Activated T-helper 1 cell treated with anti-CD3 and anti-CD28 coated beads, Interleukin-12 subunit alpha, Interleukin-12 subunit beta, Interleukin-2, Interleukin-4 antibody, amounts not matched to agents 30 ng/mL and 10 ng/mL and 1 ng/mL, durations not matched to agents 14 hours and 24 hours and 36 hours (primary cell): ENCODE measurements at places on chromosomes 3 and 15.
A peak's percentile ranks its signal among the peaks of the same experiment; 100 is the strongest.

GRCh38 chr3:128383316-128384235, 83.1 kb downstream of the DNAJB8 start:
- no peaks in the 10 kb centered on the region for H3K27me3 ChIP-seq
- no peak overlapping the region for H3K27ac ChIP-seq
- no peaks in the 10 kb centered on the region for H3K36me3 ChIP-seq

DNA sequence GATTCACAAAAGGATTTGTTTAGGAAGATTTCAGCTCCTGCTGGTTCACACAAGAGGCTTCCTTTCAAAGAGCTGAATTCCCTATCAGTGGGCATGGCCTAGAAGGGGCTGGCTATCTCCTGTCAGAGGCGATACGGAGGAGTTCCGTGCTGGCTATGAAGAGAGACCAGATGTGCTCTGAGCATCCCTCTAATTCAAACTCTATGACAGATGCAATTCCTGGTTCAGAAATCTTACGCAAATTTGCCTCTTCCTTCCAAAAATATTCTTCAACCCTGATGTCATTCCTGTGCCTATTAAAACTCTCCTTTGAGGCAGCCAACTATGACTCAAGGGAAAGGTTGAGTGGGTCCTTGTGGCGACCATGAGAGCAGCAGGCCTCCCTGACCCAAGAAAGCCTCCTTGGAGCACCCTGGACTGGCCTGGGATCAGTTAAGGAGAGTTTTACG, 139.3 kb upstream of the HES1 start:
- no peak overlapping the region for H3K4me3 ChIP-seq
- H3K27ac ChIP-seq = no peak overlapping the region
- no peak for DNase-seq
- peaks cover 35% of the 10 kb centered on the region for H3K27me3 ChIP-seq
- no peaks in the 10 kb centered on the region for H3K36me3 ChIP-seq

DNA sequence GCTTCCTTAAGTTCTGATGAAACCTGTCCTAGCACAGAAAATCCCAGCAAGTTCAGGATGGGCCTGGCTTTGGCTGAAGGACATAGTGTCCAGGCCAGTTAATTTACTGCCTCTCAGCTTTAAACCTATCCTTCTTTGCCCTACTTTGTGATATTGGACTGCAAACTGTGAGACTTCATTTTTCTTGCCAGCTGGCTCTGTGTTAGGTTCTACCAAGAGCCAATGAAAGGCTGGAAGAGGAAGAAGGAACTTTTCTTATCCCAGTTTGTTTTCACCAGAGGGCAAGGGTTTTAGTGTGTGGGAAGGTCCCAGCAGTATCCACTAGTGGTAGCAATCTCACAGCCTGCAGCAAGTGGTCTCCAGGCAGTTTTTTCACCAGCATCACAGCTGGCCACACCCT, 18.2 kb downstream of the DCUN1D1 start:
- H3K27ac ChIP-seq = no peak overlapping the region
- no peak for DNase-seq
- H3K4me1 ChIP-seq = peaks cover 28% of the 10 kb centered on the region
- H3K36me3 ChIP-seq = peaks cover 18% of the 10 kb centered on the region
- no peaks in the 10 kb centered on the region for H3K27me3 ChIP-seq
- H3K4me3 ChIP-seq = no peak overlapping the region

DNA sequence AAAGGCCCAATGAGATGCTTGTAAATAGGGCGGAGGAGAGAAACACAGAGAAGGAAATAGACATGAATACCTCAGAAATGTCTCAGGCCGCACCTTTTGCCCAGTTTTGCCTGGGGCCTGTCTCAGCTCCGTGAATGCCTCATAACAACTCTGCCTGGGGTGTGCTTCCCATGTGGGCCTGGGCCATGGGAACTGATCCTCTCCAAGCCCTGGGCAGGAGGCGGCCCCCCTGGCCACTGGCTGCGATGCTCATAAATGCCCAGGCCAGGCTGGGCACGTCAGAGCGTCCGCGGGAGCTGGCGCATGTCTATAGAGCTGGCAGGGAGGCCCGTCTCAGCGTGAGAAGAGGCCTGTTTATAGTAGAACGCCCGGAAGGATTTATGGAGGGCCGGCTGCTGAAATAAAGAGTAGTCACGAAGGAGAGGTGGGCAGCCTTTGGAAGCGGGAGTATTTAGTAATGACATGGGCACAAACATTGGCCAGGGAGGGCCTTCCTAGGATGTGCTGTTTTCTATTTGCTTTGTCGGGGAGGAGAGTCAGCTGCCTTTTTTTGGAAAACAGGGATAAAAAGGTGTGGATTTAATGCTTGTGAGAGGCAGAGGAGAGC, 85.9 kb upstream of the IGF1R start:
- no peaks in the 10 kb centered on the region for H3K36me3 ChIP-seq
- H3K4me1 ChIP-seq = no peaks in the 10 kb centered on the region
- DNase-seq = no peak
- no peak overlapping the region for H3K27ac ChIP-seq
- no peak overlapping the region for H3K4me3 ChIP-seq

GRCh38 chr3:63387568-63387967, 109.5 kb downstream of the SYNPR start:
- H3K36me3 ChIP-seq = no peaks in the 10 kb centered on the region
- no peak overlapping the region for H3K27ac ChIP-seq

DNA sequence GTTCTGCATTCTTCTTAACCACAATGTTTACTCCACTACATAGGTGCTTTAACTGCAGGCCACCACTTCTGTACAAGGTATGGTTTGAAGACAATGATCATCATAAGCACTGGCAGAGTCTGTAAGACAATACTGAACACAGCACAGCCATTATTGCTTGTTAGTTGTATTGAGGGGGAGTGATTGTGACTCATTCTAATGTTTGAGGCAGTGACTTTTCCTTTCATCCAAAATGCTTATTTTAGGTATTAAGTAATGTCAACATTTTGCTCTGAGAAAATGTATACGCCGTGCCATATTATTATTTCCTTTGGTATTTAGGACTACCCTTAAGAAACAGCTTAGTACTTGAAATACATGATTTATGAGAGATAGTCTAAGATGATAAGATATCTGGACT, 618.2 kb upstream of the ZNF717 start:
- no peak for DNase-seq
- H3K27ac ChIP-seq = no peak overlapping the region
- H3K36me3 ChIP-seq = no peaks in the 10 kb centered on the region
- H3K4me1 ChIP-seq = no peaks in the 10 kb centered on the region

- no peaks in the 10 kb centered on the region for H3K36me3 ChIP-seq
- DNase-seq = no peak
- no peaks in the 10 kb centered on the region for H3K4me1 ChIP-seq
- H3K27ac ChIP-seq = no peak overlapping the region
These were observed 53.4 kb downstream of the PDZRN3 start for GRCh38 chr3:73571238-73571794.

DNA sequence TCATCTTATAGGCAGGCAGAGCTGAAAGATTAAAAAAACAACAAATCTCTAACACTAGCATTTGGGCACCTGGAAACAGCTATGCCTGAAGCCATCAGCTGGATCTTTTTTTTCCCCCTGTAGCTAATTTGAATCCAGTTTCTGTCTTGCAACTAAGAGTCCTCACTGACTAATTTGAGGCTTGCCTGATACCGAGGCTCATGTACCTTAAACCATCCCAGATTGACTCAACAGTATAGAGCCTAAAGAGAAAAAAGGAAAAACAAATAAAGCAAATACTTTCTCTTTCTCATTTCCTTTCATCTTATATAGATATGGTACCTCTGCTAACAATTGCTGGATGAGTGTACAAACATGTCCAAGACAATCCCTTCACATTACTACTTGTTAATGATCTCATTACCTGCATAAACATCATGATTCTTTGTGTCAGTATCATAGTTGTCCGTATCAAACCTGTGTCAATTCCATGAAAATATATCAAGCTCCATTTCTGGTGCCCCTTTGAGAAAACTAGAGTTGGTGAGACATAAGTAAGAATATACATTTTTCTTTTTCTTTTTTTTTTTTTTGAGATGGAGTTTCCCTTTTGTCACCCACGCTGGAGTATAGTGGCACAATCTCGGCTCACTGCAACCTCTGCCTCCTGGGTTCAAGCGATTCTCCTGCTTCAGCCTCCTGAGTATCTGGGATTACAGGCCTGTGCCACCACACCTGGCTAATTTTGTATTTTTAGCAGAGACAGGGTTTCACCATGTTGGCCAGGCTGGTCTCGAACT, 43.1 kb downstream of the BHLHE40 start:
- H3K27me3 ChIP-seq = no peaks in the 10 kb centered on the region
- H3K36me3 ChIP-seq = no peaks in the 10 kb centered on the region
- H3K27ac ChIP-seq = peak overlapping the region; percentile 73

DNA sequence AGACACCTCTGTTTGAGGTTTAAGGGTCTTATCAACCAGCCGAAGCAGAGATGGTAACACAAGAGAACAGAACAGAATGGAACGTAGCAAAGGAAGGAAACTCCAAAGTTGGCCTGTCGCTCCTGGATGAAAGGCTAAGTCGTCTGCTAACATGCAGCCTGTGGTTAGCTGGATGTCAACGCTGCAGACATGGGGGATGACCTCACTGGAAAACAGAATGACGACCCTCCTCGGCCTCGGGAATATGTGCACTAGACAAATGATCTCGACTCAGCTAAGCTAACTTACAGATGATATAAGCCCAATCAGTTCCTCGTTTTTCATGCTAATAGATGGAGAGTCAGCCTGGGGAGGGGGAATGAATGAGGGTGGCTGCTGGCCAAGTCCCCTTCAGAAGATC, 177.8 kb upstream of the LRTM1 start:
- H3K4me1 ChIP-seq = no peaks in the 10 kb centered on the region
- H3K36me3 ChIP-seq = no peaks in the 10 kb centered on the region
- DNase-seq = no peak
- H3K4me3 ChIP-seq = no peak overlapping the region

- H3K4me3 ChIP-seq = no peak overlapping the region
- no peak overlapping the region for H3K27ac ChIP-seq
- DNase-seq = no peak
- H3K36me3 ChIP-seq = peaks cover 2% of the 10 kb centered on the region
- H3K4me1 ChIP-seq = no peaks in the 10 kb centered on the region
- no peaks in the 10 kb centered on the region for H3K27me3 ChIP-seq
These were observed 102.0 kb downstream of the IL12A start for GRCh38 chr3:160090653-160091052.

DNA sequence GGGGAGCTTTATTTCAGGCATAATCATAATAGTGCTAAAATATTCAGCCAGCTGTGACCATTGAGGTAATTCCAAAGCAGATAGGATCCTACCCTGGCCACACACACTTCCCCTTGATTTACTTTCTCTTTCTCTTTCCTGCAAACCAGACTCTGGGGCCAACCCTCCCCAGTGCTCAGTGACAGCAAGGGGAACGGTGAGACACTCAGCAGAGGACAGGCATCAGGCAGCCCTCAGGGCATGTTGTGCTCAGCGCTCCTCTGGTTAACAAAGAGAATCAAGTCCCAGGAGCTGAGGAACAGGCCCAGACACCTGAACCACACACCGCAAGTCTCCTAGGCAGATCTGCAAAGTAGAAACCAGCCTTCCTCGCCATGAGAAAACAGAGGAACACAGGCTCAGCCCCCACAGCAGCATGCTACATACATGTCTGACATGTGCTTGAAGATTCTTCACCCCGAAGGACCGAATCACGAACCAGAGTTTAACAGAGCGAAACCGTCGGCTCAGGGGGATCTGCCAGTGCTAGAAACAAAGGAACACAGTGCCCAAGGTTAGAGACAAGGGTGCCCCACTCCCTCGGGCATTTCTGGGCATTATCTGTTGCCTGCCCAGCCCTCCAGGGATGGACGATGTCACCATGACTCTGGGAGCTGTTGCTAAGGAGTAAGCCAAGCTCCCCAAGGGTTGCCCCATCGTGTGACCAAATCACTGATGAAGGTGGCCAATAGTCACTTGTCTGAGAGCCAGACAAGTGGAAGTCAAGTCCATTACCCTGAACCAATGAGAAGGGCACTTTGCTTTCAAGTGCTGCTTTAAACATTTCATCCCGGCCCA, 17.5 kb downstream of the HDC start:
- H3K4me1 ChIP-seq = peaks cover 65% of the 10 kb centered on the region
- H3K27me3 ChIP-seq = no peaks in the 10 kb centered on the region
- DNase-seq = peak; percentile 59
- peak overlapping the region; percentile 67 for H3K4me3 ChIP-seq
- H3K36me3 ChIP-seq = peaks cover 14% of the 10 kb centered on the region

GRCh38 chr15:31013863-31014607, 22.6 kb upstream of the MTMR10 start:
- H3K4me1 ChIP-seq = peaks cover 17% of the 10 kb centered on the region
- H3K4me3 ChIP-seq = peak overlapping the region; percentile 40
- H3K36me3 ChIP-seq = peaks cover 6% of the 10 kb centered on the region
- no peak overlapping the region for H3K27ac ChIP-seq
- no peak for DNase-seq

DNA sequence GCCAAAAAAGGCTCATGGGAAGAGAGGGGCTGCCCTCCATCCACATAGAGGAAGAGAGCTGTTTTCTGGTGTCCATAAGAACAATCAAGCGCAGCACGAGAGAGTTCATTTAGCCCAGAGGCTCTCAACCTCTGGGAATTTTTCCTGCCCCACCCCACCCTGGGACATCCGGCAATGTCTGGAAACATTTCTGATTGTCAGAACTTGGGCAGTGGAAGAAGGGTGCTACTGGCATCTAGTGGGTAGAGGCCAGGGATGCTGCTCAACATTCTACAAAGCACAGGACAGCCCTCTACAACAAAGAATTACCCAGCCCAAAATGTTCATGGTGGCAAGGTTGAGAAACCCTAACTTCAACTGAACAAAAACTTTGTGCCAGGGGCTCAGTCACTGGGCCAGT, 92.9 kb downstream of the RAB11A start:
- H3K4me3 ChIP-seq = no peak overlapping the region
- H3K27me3 ChIP-seq = peaks cover 40% of the 10 kb centered on the region
- no peaks in the 10 kb centered on the region for H3K36me3 ChIP-seq
- H3K4me1 ChIP-seq = peaks cover 6% of the 10 kb centered on the region
- no peak overlapping the region for H3K27ac ChIP-seq
- DNase-seq = no peak

DNA sequence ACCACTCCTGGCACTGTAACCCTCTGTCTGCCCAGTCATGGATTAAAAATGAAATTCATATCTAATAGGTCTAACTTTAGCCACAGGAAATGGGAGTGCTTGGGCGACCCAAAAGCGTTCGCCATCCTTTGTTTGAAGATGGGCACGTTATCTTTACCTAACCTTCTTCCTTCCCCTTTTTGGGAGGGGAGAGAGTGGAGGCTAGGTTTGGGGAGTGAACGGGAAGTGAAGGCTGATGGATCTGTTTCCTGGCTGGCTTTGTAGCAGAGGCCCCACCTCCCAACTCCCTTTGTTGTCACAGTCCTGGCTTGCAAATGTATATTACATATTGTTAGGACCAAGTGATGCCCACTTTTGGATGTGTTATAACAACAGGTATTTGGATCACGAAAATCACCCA, 98.1 kb upstream of the ARHGEF3 start:
- peaks cover 15% of the 10 kb centered on the region for H3K36me3 ChIP-seq
- no peak overlapping the region for H3K27ac ChIP-seq
- peaks cover 2% of the 10 kb centered on the region for H3K27me3 ChIP-seq
- H3K4me3 ChIP-seq = no peak overlapping the region
- H3K4me1 ChIP-seq = peaks cover 58% of the 10 kb centered on the region
- DNase-seq = no peak

GRCh38 chr15:81929557-81929956, 116.3 kb downstream of the MEX3B start:
- H3K27me3 ChIP-seq = peaks cover 3% of the 10 kb centered on the region
- no peak overlapping the region for H3K27ac ChIP-seq
- no peak overlapping the region for H3K4me3 ChIP-seq
- H3K4me1 ChIP-seq = no peaks in the 10 kb centered on the region
- no peak for DNase-seq
